ENCODE measurements at places on chromosomes 5 and 9. TPM values are rescaled to one million over a fixed set of nuclear protein-coding genes. Genes with fewer than 3 reads are reported as not detected.

Gene ZNF483
- 0.13 TPM for total RNA-seq

Gene CDX1
- total RNA-seq, result not detected

Gene ECPAS
- 46.4 TPM for total RNA-seq

Gene PHYHD1
- total RNA-seq, result 11.9 TPM

Gene NUTM2G
- total RNA-seq, result not detected

Gene SUSD3
- 1.8 TPM for total RNA-seq

Gene LECT2
- total RNA-seq, result not detected

Gene KCNV2
- total RNA-seq, result not detected

Gene AOPEP
- total RNA-seq, result 11.1 TPM

Gene CYSTM1
- total RNA-seq, result 6.0 TPM

Gene CCDC192
- not detected for total RNA-seq
